ENCODE measurements at places on chromosomes 3 and 15.

GRCh38 chr3:127535901-127536829 is 54.4 kb downstream of the TPRA1 start:
- DNase-seq, result no peak

DNA sequence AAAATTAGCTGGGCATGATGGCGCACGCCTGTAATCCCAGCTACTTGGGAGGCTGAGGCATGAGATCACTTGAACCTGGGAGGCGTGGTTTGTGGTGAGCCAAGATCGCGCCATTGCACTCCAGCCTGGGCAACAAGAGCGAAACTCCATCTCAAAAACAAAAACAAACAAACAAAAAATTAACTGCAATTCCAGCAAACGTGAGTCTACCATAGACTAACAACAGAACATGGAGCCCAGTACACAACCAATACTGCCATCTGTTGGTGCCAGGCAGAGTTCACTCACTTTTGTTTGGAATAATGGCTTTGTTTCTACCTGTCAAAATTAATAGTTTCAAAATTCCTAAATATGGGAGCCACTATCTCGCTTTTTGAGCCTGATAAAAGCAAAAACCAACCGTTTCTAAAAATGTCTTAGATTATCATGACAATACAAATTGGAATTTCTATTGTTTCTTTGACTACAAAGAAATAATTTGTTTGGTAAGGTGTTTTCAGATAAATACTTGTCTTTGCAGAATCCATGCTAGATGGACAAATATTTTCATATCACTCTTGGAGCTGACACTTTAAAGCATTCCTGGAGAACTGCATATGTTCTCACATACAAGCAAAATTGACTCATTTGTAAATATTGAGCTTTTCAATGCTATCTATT is 45.0 kb downstream of the GPR176 start:
- no peak for DNase-seq

- DNase-seq, result no peak
Observed at GRCh38 chr15:74264081-74264501, 28.0 kb downstream of the CCDC33 start.

DNA sequence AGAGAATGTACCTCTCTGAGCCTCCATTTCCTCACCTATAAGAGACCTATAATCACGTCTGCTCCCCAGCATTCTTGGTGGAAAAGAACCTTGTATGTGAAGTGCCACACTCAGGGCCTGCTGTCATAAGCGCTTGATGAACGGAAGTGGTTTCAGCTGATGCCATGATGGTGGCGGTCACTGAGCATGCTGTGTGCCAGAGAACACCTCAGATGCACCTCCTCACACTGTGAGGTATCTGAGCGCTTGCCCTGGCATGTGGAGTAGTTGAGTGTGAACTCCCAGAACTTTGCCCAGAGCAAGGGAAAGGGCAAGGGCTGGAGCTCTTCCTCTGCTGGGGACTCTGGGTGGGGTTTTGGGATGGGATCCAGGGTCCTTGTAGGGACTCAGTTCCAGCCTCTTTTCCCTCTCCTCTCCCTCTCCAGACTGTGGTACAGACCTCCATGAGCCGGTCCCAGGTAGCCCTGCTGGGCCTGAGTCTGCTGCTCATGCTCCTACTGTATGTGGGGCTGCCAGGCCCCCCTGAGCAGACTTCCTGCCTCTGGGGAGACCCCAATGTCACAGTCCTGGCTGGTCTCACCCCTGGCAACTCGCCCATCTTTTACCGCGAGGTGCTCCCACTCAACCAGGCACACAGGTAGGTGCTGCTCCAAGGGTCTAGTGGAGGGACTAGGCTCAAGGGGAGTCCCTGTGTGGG is 2.7 kb downstream of the ABHD14A start:
- DNase-seq, result peak; percentile 28

GRCh38 chr15:74302821-74303359 is 64.6 kb downstream of the CYP11A1 start:
- no peak for DNase-seq

DNA sequence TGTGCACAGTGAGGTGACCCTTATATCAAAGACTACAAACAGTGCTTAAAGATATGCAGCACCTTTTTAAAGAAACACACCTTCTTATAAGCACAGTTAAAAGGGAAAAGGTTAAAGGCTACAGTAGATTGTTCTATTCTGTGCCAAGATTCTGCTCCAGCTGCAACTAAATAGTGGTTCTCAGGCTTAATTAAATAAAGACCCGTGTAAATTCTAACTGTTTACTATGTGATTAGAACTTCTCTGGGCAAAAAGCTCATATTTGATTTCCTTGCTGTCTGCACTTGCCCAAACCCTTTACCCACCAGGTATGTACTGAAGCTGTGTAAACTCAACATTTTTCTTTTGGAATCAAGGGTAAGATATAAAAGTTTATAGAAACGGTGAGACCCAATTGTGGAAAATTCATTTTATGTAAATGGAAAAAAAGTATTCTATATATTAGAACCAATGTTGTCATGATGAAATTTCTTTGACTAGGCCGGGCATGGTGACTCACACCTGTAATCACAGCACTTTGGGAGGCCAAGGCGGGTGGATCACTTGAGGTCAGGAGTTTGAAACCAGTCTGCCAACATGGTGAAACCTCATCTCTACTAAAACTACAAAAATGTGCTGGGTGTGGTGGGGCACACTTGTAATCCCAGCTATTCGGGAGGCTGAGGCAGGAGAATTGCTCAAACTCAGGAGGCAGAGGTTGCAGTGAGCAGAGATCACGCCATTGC is 230.6 kb downstream of the MECOM start:
- no peak for DNase-seq

- DNase-seq, result no peak
Observed at GRCh38 chr15:76669521-76670207, 235.5 kb downstream of the SCAPER start.

DNA sequence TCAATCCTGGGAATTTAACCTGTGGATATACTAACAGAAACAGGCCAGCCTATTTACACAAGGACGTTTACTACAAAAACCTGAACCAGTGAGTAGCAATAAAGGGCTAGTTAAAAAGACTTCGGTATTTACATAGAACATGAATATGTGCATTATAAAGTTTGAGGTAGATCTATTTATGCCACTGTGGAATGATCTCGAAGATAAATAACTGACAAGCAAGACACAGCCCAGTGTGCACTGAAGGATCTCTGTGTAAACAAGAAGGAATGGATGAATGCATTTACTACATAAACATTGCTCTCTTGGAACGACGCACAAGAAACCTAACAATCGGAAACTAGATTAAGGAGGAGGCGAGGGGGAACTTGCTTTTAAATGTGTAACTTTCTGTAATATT is 132.0 kb upstream of the NSMCE3 start:
- DNase-seq, result no peak

DNA sequence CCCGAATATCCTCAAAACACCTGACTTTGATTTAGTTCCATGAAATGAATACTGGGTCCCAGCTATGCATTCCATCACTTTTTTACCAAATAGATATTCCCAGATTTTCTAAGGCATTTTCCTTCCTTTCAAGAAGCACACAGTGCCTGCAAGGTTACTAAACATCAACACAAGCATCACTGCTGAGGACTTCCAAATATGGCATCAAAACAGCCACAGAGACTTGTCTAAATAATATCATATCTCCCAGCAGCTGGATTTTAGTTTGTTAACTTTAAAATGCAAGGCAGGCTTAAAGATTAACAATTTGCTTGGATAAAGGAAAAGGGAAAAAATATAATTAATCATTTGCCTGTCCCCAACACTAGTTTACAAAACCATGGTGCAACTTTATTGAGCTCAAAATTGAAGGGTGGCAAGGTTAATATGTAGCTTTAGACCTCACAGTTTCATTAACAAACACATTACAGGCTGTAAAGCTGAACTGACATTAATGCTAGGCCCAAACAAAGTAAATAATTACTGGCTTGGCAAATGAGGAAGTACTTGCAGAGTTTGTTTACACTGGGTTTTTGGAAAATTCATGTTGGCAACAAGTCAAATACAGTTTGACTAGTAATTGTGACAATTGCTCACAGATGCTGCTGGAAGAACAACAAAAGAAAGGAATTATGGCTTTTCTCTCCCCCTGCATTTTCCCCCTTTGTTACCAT is 401.7 kb upstream of the CDIN1 start:
- DNase-seq, result no peak

DNA sequence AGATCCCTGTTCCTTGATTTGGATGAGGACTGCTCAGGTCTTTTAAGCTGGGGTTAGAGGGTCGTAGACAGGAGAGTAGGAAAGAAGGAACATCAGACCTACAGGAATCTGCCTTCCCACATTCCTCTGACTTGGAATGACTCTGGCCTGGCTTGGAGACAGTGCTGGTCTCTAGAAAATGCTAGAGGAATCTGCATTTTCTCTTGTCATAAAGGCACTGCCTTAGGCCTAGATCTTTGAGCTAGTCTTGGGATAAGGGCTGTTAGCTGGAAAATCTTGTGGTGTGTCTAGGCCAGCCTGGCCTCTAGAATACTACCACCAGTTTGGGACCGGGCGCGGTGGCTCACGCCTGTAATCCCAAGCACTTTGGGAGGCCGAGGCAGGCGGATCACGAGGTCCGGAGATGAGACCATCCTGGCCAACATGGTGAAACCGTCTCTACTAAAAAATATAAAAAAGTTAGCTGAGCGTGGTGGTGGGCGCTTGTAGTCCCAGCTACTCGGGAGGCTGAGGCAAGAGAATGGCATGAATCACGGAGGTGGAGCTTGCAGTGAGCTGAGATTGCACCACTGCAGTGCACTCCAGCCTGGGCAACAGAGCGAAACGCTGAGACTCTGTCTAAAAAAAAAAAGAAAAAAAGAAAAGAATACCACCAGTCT is 17.3 kb upstream of the BSN start:
- DNase-seq, result no peak
